Stimulated activated CD8-positive, alpha-beta memory T cell treated with anti-CD3 and anti-CD28 coated beads, Interleukin-7, amount 100 ng/mL, for 1 hour (primary cell): ENCODE measurements at places on chromosomes 2 and 18.

DNA sequence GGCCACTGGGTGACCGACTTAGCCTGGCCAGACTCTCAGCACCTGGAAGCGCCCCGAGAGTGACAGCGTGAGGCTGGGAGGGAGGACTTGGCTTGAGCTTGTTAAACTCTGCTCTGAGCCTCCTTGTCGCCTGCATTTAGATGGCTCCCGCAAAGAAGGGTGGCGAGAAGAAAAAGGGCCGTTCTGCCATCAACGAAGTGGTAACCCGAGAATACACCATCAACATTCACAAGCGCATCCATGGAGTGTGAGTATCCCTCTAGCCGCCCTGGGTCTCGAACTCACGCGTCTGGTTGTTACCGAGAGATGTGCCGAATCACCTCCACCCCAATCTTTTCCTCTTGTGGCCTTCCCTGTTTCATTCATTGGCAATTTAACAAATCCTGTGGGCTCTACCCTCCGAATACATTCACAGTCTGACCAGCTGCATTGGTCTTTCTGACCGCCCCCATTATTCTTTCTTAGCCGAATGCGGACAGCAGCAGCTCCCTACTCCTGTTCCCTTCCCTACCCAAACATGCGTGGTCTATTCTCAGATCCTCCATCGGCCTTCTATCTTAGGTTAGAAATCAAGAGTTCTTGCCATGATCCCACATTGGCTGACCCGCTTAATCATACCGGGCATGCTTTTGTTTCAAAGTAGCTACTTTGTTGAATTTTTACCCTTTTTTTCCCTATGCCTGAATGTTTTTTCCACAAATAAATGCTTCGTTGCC is 631 bp downstream of the RPL31 start:
- no peak for DNase-seq

DNA sequence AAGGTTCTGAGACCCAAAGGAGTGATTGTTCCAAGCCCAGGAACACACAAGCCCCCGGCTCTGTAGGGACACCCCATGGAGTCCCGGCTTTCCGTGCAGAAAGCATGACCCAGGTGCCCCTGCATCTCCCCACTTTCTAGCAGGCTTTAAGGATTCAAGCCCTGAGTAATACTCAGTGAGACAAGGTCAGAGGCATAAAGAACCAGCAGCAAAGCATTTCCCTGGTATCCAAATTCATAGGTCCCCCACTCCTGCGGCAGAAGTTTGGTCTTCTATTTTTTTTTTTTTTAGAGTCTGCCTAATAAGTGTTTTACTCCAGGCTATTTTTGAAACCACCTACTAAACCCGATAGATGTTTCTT is 16.3 kb downstream of the TSHZ1 start:
- no peak for DNase-seq

- DNase-seq = no peak
Observed at GRCh38 chr2:217890445-217890844, 112.3 kb downstream of the TNS1 start.

GRCh38 chr2:17606851-17607250 is 66.4 kb downstream of the VSNL1 start:
- DNase-seq = no peak

GRCh38 chr2:236960531-236960930 is 125.2 kb upstream of the COPS8 start:
- no peak for DNase-seq

GRCh38 chr18:46148810-46149209 is 44.6 kb downstream of the HAUS1 start:
- DNase-seq = no peak

- DNase-seq = no peak
Observed at GRCh38 chr2:219752726-219753125, 125.3 kb downstream of the SLC4A3 start.

DNA sequence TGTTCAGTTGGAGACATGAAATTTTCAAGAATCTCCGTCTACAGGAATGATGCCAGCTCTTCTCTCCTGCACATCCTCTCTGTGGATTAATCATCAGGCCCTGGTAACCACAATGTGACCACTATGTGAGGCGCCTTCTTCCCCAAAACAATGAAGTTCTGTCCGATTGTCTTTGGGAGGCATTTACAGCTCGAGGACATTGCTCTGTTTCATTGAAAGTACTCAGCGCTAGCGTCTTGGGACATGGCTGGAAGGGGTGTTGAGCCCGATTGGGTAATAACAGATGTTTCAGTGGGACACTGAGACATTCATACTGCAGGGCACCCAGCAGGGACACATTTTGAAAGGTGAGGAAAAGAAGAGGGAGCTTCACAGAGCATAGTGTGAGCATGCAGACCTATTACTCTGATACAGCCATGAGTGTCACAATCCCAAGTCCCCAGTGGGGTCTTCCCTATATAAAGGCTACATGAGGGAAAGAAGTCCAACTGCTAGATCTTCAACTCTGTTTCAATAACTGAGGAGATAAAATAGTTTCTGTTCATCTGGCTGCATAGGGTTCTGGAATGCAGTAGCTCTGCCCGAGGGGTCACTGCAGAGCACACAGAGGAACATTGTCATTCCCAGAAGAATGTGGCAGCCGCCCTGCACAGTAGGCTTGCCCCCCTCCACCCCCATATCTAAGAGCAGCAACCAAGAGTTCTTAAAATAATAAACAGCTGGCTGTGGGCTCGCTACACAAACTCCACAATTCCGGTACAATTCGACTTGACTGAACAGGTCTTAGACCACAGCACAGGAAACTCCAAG is 237.3 kb downstream of the OSR1 start:
- DNase-seq = no peak

DNA sequence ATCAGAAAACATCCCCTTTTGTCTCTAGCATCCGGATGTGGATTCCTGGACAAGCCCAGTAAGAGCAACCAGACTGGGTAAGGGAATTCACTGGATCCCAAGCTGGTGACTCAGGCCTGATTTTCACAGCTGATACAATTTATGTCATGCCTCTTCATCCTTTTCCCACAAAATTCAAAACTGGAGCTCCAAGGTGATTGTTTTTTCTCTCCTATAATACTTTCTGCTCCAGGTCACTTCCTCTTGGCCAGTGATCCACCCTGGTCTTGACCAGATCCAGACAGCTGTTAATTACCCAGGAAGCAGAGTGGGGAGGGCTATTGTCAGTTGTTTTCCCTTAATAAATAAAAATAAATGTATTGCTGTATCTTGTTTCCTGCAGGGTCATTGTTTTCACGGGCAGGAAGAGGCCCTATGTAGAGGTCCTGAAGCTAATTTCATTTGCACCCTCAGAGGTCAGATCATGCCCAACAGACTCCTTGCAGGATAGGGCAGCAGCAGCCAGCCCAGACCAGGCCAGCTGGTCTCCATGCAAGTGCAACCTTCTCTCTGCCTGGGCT is 57.6 kb downstream of the EVA1A start:
- no peak for DNase-seq

GRCh38 chr18:498931-499775 is 1.3 kb downstream of the COLEC12 start:
- no peak for DNase-seq

- no peak for DNase-seq
Observed at GRCh38 chr2:145286716-145287275, 766.9 kb upstream of the ZEB2 start.

DNA sequence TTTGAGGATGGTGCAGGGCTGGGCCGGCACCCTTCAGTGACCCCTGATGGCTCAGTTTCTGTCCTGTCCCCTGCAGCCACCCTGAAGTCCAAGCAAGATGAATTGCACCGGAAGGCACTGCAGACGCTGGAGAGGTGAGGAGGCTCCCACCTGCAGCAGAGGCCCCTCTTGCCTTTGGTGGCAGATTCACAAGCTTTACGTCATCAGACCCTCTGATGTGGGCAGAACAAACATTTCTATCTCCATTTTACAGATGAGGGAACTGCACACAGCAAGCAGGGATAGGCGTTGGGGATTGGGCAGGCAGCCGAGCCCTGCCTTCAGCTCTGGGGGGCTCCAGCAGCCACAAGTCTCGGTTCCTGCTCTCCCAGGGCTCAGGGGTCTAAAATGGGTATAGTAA is 107.7 kb upstream of the MCFD2 start:
- no peak for DNase-seq

- DNase-seq = no peak
Observed at GRCh38 chr18:21242780-21243401, 859 bp downstream of the GREB1L start.

DNA sequence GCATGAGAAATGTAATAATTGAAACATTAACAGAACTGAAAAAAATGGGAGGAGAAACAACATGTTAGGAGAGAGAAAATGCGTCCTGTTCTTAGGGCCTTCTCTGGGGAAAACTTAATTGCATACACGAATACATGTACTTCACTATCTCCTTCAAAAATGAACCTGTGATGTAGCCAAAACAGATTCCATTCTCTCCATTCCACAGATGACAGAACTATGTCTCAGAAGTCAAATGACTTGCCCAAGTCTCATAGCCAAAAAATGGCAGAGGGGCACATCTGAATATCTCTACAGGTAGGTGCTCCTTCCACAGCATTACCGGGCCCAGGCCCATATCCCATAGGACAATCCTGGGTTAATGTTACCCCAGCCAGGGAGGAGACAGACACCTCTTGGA is 3.9 kb upstream of the DCTN1 start:
- DNase-seq = no peak

DNA sequence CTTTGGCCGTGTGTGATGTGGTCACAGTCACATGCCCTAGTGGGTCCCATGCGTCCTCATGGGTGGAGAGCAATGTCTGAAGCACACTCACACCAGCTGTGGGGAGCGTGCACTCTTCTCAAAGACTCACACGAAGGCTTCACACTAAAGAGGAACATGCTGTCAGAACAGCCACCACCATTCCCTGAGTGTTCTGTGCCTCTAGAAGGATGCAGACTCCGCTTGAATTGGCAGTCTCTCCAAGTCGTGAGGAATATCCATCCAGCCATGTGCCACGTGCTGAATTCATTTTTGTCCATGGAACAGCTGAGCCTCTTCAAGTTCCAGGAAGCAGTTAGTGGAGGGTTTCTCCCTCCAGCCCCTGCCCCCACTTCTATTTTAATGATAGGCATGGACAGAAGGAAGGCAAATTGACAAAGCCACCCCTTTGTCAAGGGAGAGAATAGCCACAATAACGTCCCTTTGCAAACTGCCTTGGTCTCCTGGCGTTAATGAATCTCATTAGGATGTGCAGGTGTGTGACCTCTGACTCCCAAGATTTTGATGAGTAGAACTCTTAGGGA is 464.3 kb upstream of the ID2 start:
- no peak for DNase-seq

DNA sequence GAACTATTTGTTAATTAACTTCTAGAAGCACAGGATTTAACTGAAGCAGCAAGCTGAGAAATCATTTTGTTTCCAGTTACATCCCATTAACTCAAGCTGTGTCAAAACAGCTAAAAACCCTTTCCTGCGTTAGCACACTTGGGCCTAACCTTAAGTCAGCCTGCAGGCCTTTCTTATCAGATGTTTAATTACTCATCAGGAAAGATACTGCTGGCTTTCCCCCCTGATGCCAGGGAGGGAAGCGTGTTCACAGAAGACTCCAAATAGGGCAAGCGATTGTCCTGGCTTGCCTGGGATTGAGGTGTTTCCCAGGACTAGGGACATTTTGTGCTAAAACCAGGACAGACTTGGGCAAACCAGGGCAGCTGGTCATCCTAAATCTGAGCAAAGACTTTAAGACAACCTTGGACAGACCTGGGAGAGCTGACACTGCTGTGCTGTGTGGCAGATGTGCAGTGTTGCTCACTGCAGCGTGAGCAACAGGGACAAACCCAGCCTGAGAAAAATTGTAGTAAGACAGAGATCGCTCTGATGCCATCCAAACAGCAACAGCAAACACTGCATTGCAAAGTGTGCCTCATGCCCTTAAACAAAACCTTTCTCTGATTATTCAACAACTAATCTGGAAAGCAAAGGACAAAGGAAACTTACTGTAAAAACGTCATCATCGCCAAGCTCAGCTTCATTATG is 100.9 kb downstream of the SPRED2 start:
- no peak for DNase-seq

- no peak for DNase-seq
Observed at GRCh38 chr2:55610954-55611743, 6.3 kb downstream of the PPP4R3B start.

DNA sequence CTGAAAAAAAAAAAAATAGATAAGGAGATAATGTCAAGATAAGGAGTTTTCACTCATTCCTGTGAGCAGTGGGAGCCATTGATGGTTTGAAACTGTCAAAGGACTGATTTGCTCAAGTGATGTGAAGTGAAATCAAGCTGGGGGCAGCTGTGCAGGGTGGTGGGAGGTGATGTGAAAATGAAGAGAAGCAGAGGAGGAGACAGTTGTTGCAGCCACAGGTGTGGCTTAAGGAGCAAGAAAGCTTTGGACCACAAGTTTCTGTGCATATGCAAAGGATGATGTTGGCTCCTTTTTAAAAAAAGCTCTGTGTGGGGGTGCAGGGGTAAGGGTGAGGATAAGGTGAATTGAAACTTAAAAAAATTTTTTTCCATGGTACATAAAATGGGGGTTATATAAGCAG is 8.3 kb downstream of the EFR3B start:
- DNase-seq = no peak

DNA sequence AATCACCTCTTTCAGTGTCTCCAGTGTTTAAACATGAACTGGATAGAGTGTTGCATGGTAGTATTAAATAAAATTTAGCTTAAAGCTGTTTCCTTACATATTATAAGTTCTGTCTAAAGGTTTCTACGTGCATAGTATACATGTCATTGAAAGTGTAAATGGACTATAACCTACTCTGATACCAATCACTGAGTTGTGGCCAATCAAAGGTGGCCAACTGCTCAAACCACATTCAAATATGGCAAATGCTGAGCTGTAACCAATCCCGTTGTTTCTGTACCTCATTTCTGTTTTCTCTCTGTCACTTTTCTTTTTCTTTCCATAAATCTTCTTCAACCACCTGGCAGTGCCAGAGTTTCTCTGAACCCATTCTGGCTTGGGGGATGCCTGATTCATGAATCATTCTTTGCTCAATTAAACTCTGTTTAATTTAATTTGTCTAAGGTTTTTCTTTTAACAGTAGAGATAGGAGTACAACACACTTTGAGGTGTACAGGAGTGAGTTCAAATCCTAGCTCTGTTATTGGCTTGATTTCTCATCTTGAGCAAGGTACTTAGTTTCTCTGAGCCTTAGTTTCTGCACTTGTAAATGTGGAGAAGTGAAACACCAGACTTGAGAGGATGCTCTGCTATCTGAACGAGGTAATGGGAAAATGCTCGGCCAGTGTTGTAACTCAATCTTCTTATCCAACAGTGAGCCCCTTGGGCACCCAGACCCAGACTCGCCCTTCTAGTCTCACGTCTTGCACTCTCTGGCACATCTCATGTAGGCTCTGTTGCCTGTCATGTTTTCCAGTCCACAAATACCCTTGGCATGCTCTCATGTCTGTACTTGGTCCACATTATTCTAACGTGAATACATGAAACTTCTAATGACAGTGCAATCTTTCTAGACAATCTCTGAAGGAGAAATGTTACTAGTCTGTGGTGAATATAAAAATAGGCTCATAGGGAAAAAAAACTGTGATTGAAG is 228.0 kb downstream of the PIK3C3 start:
- DNase-seq = no peak
